ENCODE measurements at places on chromosomes 11 and 22.
A peak's percentile ranks its signal among the peaks of the same experiment; 100 is the strongest.

DNA sequence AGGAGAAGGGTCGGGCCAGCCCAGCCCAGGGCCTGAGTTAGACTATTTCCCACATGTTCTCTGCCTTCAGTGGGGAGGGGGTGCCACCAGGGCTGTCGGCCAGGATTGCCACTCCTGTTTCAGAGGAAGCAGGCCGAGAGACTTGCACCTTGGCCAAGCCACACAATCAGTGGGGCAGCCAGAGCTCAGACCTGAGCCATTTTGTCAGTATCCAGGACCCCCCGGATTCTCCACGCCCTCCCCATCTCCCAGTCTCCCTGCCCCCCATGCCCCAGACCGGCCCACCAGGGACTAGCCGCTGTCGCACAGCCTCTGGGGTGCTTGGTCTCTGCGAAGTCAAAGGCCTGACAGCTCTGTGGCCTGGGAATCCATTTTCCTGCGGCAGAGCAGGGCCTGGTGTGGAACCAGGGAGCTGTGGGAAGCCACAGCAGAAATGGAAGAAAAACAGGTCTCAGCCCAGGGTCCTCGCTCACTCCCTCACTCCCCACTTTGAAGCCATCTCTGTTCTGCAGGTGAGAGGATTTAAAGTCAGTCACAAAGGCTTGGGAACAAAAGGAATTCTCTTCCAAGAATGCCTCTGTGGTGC, 25.5 kb upstream of the MGAT3 start:
- no peak for DNase-seq

GRCh38 chr22:31144223-31144622, 3.9 kb upstream of the PLA2G3 start:
- DNase-seq, result no peak

GRCh38 chr11:73285721-73286120, 13.6 kb downstream of the P2RY6 start:
- DNase-seq, result no peak

DNA sequence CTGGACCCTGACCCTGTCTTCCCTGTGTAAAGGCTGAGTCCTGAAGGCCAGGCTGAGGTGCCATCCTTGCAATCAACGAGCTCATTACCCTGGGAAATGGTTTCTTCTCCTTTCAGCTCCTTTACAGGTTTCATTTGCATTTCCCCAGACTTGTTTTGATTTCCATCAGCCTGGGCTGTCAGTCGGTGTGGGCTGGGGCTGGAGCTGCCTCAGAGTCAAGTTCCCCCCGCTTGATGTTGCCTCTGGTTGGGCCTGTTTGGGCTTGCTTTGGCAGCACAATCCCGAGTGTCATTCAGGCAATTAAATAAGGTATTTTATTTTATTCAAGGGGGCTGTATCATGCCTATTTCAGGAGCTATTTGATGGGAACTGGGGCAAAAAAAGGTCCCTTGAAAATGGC, 424.9 kb downstream of the INSC start:
- no peak for DNase-seq

DNA sequence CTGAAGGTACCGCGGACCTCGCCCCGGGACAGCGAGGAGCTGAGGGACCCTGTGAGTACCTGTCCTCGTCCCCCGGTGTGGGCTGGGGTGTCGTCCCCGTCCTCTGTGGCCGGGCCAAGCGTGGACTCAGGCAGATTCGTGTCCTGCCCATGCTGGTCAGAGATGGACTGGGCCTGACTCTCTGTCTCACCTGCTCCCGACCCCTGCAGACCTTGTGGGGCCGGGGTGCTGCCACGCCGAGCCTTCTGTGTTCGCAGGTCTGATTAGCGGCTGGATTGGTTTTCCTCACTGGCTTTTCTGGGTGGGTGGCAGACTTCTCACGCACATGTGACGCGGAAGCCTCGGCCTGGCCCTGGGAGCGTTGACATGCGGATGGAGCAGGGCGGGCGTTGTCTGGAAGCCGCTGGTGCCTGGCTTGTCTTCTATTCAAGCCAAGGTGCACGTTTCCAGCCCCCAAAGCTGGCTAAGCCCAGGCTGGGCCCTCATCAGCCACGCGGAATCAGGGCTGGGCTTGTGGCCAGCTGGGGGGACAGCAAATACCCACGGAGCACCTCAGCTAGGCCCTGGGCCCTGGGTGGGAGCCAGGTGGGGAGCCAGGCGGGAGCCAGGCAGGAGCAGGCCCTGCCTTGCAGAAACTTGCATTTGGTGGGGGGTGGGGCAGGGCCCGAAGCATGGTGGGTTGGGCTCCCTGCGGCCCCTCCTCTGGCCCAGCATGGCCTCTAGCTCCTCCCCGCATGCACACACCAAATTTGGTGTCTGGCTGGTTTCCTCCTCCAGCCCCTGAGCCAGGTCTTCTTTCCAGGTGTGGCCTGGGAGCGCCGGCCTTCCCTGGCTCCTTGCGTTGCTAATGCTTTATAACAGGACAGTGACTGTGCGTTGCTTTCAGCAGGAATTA, 7.0 kb downstream of the GRAMD4 start:
- no peak for DNase-seq

DNA sequence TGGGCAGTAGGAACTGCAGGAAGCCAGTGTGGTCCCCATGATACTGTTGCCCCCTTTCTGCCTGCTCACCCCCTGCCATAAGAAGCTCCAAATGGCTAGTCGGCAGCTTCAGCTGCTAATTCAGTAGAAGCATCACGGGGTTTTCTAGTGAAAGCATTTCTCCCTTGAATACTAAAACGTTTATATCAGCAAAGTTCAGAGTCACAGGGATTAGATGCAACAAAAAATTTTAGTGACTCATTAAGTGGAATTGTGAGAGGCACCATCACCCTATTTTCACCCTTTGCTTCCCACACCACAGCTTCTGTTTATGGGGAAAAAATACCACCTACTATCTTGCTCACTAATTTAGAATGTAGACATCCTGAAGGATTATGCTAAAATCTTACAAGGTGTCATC, 25.2 kb downstream of the RAB39A start:
- no peak for DNase-seq

GRCh38 chr22:37166675-37167066, 17.0 kb upstream of the IL2RB start:
- DNase-seq, result no peak

- DNase-seq, result no peak
Observed at GRCh38 chr11:8098879-8099278, 17.9 kb downstream of the TUB start.

DNA sequence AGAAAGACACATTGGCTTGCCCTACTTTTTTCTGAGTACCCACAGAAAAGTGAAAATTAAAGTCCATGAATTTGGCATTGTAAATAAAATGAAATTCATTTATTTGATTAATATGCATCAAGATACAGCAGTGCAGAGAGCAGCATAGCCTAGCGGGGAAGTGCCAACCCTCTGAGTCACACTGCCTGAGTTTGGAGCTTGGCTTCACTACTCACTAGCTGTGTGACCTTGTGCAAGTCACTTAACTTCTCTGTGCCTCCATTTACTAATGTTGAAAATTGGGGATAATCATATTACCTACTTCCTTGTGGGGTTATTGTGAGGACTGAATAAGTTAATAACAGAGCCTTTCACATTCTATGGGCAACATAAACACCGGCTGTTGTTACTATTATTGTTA, 111.5 kb upstream of the CSNK2A3 start:
- no peak for DNase-seq

DNA sequence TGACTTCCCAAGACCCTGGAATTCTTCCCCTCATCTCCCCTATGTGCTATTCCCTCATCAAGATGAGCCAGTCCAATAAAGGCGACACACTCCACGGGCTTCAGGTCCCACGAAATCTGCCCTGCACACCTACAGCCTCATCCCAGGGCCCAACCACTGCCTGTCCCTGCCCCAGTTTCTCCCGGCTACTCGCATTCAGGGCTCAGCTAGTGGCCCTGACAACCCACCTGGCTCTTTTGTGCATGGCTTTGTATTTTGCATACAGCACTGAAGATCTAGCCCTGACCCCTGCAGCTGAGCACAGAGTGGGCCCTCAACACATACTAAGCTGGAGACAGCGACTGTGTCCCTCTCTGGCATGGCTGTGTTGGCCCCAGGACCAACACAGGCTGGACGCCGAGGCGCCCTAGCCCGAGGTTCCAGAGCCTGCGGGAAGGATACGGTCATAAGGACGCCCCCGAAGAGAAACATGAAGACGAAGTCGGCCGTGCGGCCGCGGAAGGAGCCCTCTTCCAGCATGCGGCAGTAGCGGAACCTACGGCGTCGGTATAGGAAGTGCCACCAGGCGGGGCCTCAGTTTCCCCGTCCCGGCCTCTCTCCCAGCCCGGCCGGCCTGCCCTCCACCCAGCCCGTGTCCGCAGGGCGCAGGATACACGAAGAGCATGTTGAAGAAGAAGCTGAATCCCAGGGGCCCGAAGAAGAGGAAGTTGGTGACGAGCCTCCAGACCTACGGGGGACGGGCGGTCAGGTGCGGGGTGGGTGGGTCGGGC, 710 bp downstream of the DERL3 start:
- DNase-seq, result no peak

- no peak for DNase-seq
Observed at GRCh38 chr11:114448749-114449482, 9.6 kb downstream of the REXO2 start.

DNA sequence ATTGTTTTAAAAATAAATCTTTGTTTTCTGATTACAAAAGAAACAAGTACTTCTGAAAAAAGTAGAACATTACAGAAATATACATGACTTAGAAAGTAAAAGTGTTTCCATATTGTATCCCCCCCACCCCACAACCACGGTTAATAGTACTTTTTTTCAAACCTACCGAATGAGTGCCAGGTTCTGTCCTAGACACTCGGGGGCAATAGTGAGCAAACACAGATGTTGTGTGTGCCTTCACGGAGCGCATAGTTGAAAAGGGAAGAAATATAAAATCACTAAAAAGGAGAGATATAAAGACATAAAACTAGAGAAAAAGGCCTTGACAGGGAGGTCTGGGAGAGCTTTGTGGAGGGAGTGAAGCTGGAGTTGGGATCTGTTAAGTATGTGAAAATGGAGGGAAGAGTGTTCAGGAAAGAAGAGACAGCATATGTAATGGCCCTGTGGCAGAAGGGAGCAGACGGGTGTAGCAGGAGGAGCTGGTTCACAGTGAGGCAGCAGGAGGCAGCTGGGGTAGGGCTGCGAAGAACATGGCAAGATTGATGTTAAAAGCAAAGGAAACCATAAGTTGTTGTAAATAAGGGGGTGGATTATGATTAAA, 42.1 kb upstream of the ALX4 start:
- no peak for DNase-seq

- DNase-seq, result peak; percentile 74
Observed at GRCh38 chr11:844693-845644, 2.3 kb downstream of the TSPAN4 start.

GRCh38 chr22:45905924-45906865, 70.8 kb downstream of the WNT7B start:
- DNase-seq, result peak; percentile 4

GRCh38 chr22:37448516-37449127, 21.3 kb upstream of the ELFN2 start:
- DNase-seq, result no peak

GRCh38 chr11:96335388-96335787, 7.6 kb downstream of the MAML2 start:
- DNase-seq, result no peak

- no peak for DNase-seq
Observed at GRCh38 chr22:19446603-19447329, 745 bp downstream of the C22orf39 start.

GRCh38 chr11:488992-489391, 18.1 kb downstream of the RNH1 start:
- no peak for DNase-seq

- no peak for DNase-seq
Observed at GRCh38 chr11:108237058-108237481, 14.2 kb downstream of the ATM start.

DNA sequence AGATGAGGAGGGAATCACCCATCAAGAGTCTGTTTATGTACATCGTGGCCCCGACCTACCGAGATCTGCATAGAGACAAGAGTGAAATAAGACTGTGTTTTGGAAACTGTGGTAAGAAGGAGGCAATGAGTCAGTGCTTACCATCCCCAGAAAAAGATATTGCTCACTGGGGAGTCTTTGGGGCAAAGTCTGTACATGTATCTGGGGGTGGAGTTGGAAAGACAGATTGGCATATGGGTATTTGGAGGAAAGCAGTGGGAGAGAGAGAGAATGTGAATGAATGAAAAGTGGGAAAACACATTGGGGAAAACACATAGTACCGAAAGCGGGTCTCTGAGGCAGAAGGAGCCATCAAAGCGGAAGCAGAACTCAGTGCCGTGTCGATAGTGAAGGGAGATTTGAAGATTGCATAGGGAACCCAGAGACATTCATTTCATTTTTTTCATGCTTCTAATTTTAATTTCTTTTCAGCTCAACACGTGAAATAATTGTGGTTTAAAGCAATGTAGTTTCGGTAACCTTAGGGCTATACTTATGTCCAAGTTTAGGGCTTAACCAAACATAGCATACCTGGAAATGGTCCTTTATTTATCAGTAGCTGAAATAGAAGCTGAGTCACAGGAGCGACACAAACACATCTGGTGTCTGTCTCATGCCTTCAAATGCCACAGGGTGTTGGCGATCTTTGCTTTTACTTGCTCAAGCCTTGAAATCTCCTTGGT, 98.6 kb upstream of the CD44 start:
- no peak for DNase-seq

DNA sequence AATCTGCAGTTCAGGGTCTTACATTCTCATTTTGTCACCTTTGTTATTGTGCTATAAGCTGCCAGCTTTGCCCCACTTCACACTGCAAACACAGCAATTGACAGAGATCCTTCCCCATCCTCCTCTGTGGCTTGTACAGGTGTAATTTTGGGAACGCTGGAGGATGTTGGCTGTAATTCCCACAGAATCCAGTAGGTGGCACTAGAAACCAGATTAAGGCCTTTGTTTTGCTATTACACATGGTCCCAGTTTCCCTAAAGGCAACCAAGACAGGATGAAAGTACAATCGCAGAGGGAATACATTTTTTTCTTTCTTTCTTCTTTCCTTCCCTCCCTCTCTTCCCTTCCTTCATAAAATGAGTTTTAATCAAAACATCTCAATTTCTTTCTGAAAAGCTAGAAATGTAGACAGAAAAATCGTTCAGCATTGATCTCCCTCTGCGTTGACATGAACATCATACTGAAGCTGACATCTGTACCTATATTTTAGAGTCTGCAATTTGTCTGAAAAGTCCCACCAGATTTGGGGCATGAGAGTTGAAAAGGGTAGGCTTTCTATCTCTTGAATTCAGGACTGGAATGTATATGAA, 21.3 kb upstream of the NELL1 start:
- peak; percentile 8 for DNase-seq

- DNase-seq, result no peak
Observed at GRCh38 chr22:48258064-48258701, 1495.7 kb downstream of the TBC1D22A start.

GRCh38 chr11:29018631-29019030, 910.4 kb downstream of the METTL15 start:
- DNase-seq, result peak; percentile 45

GRCh38 chr22:31951194-31952093, 7.1 kb downstream of the YWHAH start:
- DNase-seq, result no peak

GRCh38 chr11:66133216-66133775, 63.2 kb downstream of the PACS1 start:
- no peak for DNase-seq

- DNase-seq, result peak; percentile 36
Observed at GRCh38 chr11:123065621-123066020, 3.7 kb upstream of the HSPA8 start.

- peak; percentile 55 for DNase-seq
Observed at GRCh38 chr22:46116491-46116958, 33.8 kb upstream of the PPARA start.

Measured in fibroblast of skin of left quadriceps (primary cell).